Thoracic aorta (tissue), 2 donors: ENCODE measurements at places on chromosomes 16 and 17.

DNA sequence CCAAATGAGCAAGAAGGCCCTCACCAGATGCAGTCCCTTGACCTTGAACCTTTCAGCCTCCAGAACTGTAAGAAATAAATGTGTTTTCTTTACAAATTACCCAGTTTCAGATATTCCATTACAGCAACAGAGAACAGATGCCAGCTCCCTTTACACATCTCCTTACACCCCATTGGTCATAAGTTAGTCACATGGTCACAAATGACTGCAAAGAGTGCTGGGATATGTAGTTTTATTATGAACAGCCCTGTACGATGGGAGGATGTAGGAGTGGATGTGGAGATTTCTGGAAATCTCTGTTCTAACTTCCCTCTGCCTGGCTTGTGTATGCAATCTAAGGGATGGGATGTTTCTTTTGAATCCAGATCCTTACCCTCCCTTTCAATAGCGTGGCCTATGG is 13.3 kb upstream of the RPL38 start:
- no peaks in the 10 kb centered on the region for H3K4me1 ChIP-seq
- H3K36me3 ChIP-seq = no peaks in the 10 kb centered on the region
- H3K27me3 ChIP-seq = no peaks in the 10 kb centered on the region
- H3K4me3 ChIP-seq = no peak overlapping the region
- H3K27ac ChIP-seq = no peak overlapping the region
- no peak for DNase-seq

DNA sequence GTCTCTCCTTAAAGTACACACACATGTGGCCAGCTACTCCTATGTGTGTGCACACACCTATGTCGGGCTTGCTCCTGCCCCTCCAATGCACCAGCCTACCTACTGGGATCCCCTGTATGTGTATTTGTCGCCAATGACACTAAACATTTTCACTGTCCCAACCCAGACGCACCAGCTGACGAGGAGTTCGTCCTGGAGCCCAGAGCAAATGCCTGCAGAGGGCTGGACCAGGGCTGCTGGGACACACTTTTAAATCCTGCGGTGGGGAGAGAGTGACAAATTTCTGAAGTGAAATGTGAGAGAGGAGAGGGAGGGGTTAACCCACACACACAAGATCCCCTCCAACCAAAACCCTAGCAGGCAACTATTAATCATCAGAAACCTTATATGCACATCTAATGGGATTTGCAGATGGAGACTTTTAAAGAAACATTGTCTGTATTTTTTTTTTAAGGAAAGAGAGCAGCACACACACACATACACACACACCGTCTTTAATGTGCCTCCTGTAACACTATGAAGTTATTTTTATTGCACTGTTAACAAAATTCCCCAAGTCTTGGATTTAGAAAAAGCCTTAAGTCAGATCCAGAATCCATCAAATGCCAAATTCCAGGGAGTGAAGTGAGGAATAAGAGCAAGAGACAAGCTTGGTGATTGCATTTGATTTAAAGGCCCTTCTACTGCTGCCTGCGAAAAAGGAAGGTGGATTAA is at the start of gene MEOX1:
TSS of gene MEOX1 (minus strand) at position 224 of the 714 bp plus-strand sequence. CDS start 388 bp downstream, outside the sequence.
- H3K4me3 ChIP-seq = no peak within 1 kb of the TSS
- H3K36me3 ChIP-seq = no peaks in the 10 kb centered on the region
- H3K27me3 ChIP-seq = no peaks in the 10 kb centered on the region
- H3K4me1 ChIP-seq = peaks cover 9% of the 10 kb centered on the region

DNA sequence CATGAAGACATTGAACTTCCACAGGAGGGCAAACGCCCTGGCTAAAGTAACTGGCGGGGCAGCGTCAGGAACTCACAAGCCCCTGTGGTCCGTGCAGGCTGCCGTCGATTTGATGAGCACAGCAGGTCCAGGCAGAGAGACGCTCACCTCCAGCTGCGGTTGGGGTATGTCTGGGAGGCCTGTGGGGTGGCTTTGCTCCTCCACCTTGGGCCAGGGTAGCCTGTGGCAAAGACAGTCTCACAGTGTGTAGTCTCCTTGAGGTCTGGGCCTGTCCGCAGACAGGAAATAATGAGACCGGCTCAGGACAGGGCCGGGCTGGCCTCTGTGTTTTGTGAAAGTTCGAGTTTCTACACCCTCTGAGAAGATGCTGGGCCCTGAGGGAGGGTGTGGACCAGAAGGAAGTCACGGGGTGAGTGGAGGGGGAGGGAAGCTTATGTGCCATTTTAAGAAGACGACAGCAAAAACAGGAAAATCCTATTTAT is 103.3 kb downstream of the METRNL start:
- H3K36me3 ChIP-seq = no peaks in the 10 kb centered on the region
- no peak overlapping the region for H3K4me3 ChIP-seq
- DNase-seq = no peak
- H3K27ac ChIP-seq = no peak overlapping the region
- no peaks in the 10 kb centered on the region for H3K27me3 ChIP-seq
- H3K4me1 ChIP-seq = peaks cover 35% of the 10 kb centered on the region

- no peaks in the 10 kb centered on the region for H3K36me3 ChIP-seq
- no peak overlapping the region for H3K27ac ChIP-seq
- DNase-seq = no peak
- no peaks in the 10 kb centered on the region for H3K27me3 ChIP-seq
- H3K4me1 ChIP-seq = no peaks in the 10 kb centered on the region
- H3K4me3 ChIP-seq = no peak overlapping the region
Measured at GRCh38 chr16:4775005-4775404, 8.0 kb upstream of the ZNF500 start.
